ENCODE measurements at places on chromosomes 6 and 20.

GRCh38 chr20:944148-944547 lies 28.0 kb upstream of the ANGPT4 start:
- no peak for DNase-seq

- no peak for DNase-seq
These were observed 41.7 kb downstream of the LBP start for GRCh38 chr20:38387953-38388352.

DNA sequence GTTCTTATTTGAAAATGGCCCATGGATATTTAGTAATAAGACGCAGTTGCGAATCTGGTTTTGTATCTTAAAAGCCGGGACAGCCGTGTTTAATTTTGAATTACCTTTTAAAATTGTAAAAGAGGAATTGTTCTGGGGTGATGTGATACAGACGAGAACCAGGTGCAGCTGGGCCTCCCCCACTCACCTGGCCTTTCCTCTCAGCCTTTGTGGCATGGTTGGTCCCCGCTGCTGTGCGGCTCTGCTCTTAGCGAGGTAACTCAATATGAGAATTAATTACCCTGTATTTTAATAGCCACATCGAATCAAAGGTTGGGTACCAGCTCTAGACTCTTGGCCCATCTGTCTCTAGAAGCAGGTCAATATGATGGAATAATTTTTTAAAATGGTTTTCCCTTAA lies 56.5 kb upstream of the DACT2 start:
- DNase-seq = no peak

DNA sequence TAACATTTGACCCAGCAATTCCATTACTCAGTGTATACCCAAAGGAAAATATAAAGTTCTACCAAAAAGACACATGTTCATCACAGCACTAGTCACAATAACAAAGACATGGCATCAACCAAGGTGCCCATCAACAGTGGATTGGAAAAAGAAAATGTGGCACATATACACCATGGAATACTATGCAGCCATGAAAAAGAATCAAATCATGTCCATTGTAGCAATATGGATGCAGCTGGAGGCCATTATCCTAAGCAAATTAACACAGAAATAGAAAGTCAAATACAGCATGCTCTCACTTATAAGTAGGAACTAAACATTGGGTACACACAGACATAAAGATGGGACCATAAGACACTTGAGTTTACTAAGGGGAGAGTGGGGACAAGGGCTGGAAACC lies 441.9 kb upstream of the ID4 start:
- DNase-seq = no peak

DNA sequence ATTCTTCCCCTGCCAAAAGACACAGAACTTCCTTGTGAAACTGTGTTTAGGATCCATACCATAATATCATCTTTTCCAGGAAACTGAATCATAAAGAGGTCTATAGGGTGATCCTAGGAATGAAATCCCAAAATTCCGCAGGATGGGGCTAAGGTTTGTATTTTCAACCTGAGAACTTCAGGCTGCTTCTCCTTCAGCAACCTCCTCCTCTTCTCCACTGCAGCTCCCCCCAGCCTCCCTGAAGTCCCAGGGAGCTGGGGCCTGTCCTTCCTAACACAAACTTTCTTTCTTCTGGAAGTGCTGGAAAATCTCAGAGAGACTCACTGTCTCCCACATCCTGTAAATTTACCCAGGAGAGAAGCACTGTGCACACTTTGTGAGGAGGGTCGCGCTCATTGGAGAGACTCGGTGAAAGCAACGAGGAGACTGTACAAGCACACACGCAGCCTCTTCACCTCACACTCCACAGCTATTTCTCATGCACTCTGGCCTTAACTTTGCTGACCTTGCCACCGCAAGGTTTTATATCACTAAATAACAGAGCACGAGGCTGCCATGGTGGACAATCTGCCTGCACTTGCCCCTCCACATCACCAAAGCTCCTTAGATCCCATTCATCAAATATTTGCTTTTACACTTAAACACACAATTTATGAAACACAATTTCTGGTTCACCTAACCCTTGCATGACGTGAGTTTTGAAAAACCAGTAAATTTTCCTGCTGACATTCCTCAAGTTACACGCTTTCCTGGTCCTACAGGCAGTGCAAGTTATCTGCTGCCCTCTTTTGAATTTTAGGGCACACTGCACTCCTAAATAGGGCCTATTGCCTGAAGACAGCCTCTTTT lies 14.3 kb downstream of the ID4 start:
- no peak for DNase-seq

GRCh38 chr6:75402296-75402695 lies 91.3 kb downstream of the FILIP1 start:
- DNase-seq = no peak

- DNase-seq = no peak
These were observed 26.2 kb downstream of the UTRN start for GRCh38 chr6:144311361-144311760.
